NCI-H510A (cell line): ENCODE measurements at places on chromosomes 16 and 17.

GRCh38 chr17:9878786-9879525, 26.1 kb downstream of the RCVRN start:
- DNase-seq = no peak

DNA sequence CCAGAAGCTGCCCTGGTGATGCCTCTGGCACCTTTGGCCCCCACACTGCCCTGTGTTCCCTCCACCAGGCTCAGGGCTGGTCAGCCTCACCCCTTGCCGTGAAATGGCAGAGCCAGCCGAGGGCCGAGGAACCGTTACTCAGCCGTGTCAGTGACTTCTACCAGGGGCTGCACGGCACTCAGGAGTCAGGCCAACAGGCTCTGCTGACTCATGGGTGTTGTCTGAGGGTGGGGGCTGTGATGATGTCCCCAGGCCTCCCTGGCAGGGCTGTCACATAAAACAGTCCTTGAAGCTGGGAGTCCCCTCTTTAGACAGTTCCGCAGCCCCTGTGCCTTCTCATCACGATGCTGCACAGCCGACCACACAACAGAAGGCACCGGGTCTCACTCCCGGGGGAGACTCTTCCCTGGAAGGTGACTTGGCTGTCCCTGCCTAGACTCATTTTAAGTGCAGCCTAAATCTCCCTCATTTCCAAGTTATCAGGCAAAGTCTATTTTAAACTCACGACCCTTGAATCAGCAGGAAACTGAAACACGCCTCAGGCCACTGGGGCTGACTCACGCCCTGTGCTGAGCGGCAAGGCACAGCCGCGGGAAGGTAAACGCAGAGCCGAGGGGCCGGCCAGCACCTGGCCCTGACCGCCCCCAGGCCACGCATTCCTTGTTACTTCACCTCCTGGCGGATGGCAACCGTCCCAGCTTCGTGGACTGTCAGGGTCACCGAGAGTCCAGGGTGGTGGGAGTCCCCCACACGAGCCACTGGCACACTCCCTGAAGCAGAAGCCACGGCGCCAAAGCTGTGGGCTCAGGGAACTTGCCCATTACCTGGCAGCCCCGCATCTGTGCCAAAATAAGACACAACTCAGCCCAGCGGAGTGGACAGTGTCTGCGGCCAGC, 102.6 kb downstream of the ZNF778 start:
- DNase-seq = no peak

DNA sequence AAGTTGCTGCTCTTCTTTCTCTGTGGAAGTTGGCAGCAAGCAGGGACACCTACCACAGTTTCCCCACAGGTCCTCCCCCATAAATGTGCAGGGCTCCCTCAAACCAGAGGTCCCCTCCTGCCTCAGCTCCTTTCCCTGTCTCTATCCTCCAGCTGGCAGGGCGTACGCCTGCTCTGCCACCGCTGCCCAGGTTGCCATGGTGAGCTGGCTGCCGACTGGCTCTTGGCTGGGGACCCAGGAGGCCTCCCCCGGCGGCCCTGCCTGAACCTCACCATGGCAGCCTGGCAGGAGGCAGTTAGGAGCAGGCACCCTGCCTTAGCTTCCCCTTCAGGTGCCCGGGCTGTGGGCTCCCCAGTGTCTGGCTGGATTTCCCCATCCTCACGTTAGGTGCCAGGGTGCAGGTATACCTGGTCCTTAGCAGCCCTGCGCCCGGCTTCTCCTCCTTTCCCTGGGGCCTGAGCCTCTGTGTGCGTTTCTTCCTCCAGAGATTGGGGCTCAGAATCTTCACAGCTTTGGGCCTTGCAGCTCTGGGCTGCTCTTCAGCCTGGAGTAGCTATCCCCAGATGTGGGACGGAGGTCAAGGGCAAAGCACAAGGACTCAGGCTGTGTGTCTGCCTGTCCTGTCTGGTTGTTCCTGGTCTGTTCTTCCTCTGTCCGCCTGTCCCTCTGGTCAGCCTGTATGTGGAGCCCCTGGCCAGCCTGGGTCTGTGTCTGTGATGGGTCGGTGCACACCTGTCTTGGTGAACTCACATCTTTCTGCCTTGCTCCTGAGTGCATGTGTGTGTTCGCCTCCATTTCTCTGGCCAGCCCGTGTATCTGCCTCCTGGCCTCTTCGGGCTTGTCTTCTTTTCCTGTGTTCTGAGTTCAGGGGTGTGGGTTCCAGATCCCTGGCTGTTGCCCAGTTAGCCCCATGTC, 15.7 kb downstream of the GJD3 start:
- no peak for DNase-seq

DNA sequence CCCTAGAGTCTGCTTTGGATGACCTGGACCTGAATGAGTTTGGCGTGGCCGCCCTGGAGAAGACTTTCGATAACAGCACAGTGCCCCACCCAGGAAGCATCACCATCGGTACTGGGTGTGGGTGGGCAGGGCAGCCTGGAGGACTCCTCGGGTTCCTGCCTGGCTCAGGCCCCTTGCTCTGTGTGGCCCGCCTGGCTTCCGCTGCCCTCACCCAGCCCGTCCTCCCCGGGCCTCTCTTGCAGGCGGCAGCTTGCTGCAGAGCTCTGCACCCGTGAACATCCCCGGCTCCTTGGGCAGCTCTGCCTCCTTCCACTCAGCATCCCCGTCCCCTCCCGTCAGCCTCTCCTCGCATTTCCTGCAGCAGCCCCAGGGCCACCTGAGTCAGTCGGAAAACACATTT, 24.5 kb downstream of the UNC13D start:
- DNase-seq = no peak

DNA sequence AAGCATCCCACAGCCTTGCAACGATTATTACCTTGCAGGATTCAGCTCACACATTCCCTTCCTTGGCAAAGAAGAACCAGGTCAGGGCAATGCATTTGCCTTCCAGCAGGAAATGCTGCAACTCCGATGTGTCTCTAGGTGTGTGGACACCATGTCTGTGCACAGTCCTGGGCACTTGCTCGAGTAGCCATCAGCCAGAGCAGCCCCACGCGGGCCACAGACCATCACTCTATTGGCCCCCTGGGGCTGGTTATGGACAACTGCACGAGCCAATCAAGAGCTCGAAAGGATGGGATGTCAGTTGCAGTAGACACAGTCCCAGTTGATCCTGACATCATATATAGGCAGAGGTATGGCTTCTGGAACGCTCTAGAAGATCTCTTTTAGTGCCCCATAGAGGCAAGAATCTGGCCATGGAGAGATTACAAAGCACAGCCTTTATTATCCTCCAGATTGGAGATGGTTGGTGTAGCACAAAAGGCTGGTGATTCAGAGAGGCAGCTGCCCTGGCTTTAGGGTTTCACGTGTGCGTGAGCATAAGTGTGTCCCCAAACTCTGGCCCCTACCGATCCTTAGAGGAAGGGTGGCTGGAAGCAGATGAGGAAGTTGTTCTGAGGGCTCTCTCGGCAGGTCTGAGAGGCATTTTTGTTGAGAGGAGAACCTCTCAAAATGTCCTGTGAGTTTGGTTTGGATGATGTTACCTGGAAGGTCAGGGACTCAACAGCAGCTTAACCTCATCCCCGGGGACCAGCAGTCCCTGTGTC, 403.8 kb downstream of the SEC14L1 start:
- DNase-seq = no peak

- DNase-seq = no peak
Measured at GRCh38 chr17:81522491-81523401, 5.4 kb upstream of the FSCN2 start.

DNA sequence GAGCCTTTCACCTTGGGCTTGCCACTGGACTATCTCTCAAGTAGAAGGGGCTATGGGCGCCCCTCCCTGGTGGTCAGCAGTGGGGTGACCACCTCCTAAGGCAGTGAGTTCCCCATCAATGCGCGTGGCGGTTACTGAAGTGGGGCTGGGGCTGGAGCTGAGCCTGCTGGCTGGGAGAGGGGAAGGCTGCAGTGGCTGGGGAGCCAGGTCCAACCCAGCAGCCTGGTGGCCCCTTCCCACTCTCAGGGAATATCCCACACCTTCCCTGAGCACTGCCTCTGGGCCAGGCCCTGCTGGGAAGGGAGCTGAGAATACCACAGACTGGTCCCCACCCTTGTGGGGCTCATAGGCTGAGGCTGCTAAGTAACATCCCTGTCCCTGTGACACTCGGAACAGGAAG, 19.8 kb upstream of the MPRIP start:
- no peak for DNase-seq

- no peak for DNase-seq
Measured at GRCh38 chr16:69939821-69940585, 11.1 kb upstream of the CLEC18A start.

GRCh38 chr17:75404731-75405364, 630 bp downstream of the GRB2 start:
- DNase-seq = peak; percentile 21

DNA sequence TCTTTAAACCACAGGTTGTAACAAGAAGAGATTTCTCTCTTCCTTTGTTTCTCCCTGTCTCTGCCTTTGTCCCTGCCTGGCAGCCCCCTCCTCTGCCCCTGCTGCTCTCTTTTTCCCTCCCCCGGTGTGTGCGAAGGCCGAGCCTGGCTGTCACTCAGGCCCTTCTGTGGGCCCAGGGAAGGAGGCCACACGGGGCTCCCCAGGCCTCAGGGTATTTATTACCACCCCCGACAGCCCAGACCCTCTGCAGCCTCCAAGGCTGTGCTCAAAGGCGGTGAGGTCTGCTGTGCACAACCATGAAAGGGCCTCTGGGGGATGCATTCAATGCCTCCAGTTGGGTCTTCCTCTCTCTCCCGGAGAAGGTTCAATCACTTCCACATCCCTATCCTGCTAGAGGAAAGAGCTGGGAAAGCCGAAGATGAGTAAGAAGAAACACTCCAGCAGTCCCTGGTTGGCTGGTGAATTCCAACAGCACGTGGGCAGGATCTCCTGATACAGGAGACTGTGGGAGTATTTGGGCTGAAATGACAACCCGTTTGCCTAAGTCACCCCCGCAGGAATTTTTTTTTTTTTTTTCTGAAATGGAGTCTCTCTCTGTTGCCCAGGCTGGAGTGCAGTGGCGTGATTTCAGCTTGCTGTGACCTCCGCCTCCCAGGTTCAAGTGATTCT, 34.2 kb downstream of the ZNF423 start:
- DNase-seq = no peak

- no peak for DNase-seq
Measured at GRCh38 chr17:16676676-16677268, 13.3 kb upstream of the CCDC144A start.

GRCh38 chr16:1991588-1991947, 1.8 kb downstream of the SYNGR3 start:
- no peak for DNase-seq

- no peak for DNase-seq
Measured at GRCh38 chr16:86145669-86146068, 246.7 kb downstream of the IRF8 start.

DNA sequence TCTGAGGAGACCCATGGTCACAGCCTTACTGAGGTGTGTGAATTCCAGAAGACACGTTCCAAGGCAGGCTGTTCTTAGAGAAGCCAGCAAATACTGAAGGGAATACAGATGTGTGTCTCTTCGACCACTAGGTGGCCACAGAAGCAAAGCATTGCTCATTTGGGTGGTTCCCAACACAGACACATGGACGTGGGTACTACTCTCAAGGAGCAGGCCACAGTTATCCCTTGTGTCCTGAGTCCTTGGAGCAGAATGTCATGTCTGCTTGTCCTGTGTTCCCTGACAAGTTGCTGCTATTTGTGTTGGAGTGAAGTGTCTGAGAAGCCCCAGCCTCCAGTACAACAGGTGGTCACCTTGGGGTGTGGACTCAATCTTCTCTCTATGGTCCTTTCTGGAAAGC, 30.3 kb downstream of the HMOX2 start:
- no peak for DNase-seq

- DNase-seq = no peak
Measured at GRCh38 chr17:71482625-71483024, 638.2 kb upstream of the SOX9 start.

GRCh38 chr16:72501739-72502593, 330.0 kb upstream of the PMFBP1 start:
- DNase-seq = peak; percentile 16

DNA sequence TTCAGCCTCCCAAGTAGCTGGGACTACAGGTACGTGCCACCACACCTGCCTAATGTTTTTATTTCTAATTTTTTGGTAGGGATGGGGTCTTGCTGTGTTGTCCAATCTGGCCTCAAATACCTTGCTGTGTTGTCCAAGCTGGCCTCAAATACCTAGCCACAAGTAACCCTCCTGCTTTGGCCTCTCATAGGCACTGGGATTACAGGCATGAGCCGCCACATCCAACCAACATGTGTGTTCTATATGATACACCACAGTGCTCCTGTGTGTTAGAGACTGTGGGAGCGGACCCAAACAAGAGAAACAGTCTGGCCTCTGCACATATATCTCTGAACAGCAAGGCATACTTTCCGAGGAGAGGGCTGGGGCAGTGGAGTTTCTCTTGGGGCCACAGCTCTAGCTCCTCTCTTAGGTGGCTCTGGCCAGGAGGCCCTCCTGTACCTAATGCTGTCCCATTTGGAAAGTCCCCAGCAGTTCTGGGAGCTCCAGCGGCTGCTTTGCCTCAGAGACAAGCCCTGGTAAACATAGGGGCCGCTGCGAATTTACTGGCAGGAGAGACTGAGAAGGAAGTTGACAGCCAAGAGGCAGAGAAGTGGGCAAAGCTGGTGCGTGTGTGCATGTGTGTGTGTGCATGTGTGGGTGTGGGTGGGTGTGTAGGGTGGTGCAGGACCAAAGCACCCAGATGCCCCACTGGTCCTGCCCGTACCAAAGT, 95.0 kb downstream of the RAB11FIP4 start:
- DNase-seq = no peak

GRCh38 chr16:55710466-55710865, 54.7 kb downstream of the SLC6A2 start:
- no peak for DNase-seq

- no peak for DNase-seq
Measured at GRCh38 chr17:77329741-77330531, 189.2 kb downstream of the SEC14L1 start.

GRCh38 chr16:56970934-56971767, 9.4 kb downstream of the CETP start:
- no peak for DNase-seq

DNA sequence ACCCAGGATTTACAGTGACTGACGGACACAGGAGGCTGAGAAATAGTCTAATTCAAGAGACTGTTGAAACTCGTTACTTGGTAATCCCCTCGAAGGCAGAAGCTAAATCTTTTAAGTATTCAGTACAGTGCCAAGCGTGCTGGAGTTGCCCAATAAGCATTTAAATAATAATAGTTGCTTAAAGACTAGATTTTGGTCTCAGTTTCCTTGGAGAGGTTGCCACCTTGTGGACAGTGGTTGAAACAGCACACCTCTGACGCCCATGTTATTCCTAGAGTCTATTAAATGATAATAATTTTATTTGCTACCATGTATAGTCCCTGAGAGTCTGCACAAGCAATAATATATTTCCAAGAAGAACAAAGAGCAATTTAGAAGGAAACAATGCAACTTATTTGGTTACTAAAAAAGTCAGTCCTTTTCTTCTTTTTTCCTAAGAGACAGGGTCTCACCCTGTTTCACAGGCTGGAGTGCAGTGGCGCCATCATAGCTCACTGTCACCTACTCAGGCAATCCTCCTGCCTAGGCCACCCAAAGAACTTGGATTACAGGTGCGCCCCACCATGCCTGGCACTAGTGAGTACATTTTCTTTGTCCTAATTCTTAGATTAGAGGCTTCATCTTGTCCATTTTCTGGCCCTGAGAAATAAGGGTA, 138.0 kb upstream of the NUDT7 start:
- peak; percentile 17 for DNase-seq

- no peak for DNase-seq
Measured at GRCh38 chr16:53692146-53692545, 11.5 kb downstream of the RPGRIP1L start.

- DNase-seq = no peak
Measured at GRCh38 chr17:3512505-3513171, 36.8 kb downstream of the ASPA start.

GRCh38 chr17:19664136-19664820, 15.7 kb downstream of the ALDH3A2 start:
- DNase-seq = no peak

- DNase-seq = no peak
Measured at GRCh38 chr17:41318231-41318630, 2.7 kb upstream of the KRTAP17-1 start.
